ENCODE measurements at places on chromosomes 5 and 9. TPM values are rescaled to one million over a fixed set of nuclear protein-coding genes. Genes with fewer than 3 reads are reported as not detected.

CNTFR gene
- total RNA-seq = not detected

BOD1 gene
- 24.4 TPM for total RNA-seq

FREM1 gene
- not detected for total RNA-seq

RABL6 gene
- total RNA-seq = 74.1 TPM

PHF24 gene
- total RNA-seq = not detected

FCHO2 gene
- 7.1 TPM for total RNA-seq

WDR38 gene
- total RNA-seq = not detected

Measured in natural killer cell treated with Interleukin-12 subunit alpha and Interleukin-12 subunit beta and Interleukin-15 and Interleukin-18, amount 100 ng/mL, for 72 hours (primary cell).